ENCODE measurements at places on chromosomes 12 and 14. TPM values are rescaled to one million over a fixed set of nuclear protein-coding genes. Genes with fewer than 3 reads are reported as not detected.

- no peak for DNase-seq
Observed at GRCh38 chr14:81550001-81550637, 16.5 kb upstream of the SEL1L start.

- DNase-seq: no peak
Observed at GRCh38 chr12:5388581-5389535, 43.0 kb upstream of the NTF3 start.

GRCh38 chr12:14995583-14996425 is 23.0 kb downstream of the PDE6H start:
- no peak for DNase-seq

GRCh38 chr12:103799857-103800771 is 40.9 kb downstream of the NT5DC3 start:
- DNase-seq: peak; percentile 43

The TAS2R46 gene
- total RNA-seq: 12.3 TPM

DNA sequence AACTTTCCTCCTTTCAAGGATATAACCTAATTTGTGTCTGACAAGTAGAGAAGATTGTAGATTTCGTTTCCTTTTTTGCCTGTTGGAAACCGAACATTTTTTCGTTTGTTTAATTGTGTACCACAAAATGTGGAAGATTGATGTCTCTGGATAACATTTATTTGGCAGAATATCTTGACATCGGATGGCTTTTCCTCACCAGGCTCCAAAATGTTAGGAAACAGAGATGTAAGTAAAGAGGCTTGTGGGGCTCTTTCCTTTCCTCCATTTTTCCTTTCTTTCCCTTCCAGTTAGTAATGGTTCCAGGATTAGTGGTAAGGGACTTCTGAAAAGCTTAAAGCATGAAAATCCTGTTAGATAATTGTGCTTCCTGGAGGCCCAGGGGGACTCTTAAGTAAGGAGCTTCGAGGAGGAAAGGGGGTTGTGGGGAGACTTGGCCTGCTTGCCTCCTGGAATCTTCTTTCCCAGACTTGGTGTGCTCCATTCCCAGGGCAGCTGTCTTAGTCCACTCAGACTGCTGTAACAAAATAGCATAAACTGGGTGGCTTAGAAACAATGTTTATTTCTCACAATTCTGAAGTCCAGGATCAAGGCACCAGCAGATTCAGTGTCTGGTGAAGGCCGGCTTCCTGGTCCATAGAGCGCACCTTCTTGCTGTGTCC is 243.1 kb upstream of the PWP1 start:
- DNase-seq: no peak

DNA sequence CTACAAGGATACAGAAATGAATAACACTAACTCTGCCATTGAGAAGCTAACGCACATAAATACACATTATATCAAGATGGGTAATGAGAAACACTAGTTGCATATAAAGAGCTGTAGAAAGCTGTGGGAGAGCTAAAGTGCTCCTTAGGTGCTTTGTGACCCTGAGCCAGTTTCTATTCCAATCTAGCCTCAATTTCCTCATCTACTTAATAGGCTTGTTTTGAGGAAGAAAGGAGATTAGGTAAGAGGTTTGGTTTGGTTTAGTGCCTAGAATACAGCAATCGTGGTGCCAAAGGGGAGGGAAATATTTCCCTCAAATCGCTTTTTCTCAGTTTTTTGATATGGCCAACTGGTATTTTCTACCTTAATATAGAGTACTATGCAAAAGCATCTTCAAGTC is 994 bp downstream of the SRP54 start:
- no peak for DNase-seq

DNA sequence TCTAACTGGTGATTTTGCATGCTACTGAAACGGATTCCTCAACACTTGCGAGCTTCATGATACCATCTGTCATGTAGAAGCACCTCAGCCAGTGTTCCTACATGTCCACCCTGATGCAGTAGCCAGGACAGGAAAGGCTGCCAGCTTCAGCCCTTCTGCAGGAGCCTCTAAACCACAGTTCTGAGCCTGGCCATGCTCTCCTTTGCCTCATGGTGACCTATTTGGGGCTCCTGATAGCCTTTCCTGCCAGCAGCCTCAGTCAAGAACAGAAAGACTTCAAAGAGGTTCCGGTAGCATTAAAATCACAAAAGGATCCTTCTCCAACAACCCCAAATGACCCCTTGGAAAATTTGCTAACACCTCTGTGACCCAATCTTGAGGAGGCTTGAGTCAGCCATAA is 96.0 kb downstream of the CNTN1 start:
- DNase-seq: no peak

The BCL2L14 gene
- total RNA-seq: not detected

- DNase-seq: no peak
Observed at GRCh38 chr14:30656190-30656632, 34.1 kb downstream of the SCFD1 start.

GRCh38 chr12:50610171-50610570 is 105.4 kb downstream of the DIP2B start:
- DNase-seq: no peak

DNA sequence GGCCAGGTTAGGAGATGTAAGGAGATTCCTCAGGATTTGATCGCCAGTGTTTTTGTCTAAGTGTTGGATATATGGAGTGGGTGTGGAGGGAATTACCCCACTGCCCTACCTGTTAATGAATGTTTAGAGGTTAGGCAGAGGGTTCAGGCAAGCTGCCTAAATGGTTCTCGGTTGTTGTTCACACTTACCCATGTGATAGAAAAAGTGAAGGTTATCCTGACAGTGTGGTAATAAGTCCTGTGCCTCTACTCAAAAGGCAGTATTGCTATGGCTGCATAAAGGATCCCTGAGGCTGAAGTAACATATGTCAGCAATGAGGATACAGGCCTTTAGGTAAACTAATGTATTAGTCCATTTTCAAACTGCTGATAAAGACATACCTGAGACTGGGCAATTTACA is 112.0 kb downstream of the GPHN start:
- DNase-seq: no peak

The SIX4 gene
- total RNA-seq: 0.78 TPM

The SIX6 gene
- not detected for total RNA-seq

DNA sequence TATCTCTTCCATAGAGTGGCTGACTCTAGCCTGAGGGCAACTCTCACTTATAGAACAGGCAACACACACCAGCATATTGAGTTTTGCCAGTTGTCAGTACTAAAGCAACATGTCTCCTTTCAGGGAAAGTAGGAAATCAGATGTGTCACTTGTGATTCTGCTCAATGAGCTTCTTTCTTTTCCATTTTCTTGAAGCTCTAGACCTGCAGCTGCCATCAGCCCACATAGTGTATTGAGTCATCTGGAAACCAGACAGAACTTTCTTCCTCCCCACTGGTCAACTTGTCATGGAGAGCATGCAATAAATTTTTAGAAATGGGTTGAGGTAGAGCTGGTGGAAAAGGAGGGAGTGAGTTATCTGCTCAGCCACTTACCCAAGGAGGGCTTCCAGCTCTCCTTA is 209.0 kb upstream of the PLEKHG7 start:
- no peak for DNase-seq

DNA sequence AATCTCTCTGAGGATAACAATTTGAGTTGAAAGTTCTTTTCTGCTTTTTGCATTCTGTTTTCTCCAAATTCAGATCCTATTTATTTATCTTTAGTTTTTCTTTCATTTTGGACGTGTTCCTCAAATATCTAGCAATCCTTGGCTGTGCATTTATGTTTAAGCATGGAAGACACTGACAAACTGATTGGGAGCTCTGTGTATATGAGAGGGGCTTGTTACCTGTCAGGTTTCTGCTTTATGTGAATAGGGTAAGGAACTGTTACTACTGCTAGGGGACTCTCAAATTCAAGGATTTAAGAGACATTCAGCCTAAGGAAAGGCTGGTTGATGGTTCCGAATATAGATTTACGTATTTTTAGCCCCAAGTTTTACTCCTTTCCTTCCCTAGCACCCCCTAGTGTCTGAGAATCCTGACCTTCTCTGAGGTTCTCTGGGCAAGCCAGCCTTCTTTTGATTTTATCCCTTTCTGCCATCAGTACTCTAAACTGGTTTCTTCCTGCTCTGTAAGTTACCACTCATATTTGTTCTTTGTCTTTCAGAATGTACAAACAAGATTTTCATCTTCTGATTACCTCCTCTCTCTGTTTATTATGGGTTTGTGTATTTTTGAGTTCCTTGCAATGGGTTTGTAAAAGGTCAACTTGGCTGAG is 30.5 kb downstream of the YLPM1 start:
- no peak for DNase-seq

DNA sequence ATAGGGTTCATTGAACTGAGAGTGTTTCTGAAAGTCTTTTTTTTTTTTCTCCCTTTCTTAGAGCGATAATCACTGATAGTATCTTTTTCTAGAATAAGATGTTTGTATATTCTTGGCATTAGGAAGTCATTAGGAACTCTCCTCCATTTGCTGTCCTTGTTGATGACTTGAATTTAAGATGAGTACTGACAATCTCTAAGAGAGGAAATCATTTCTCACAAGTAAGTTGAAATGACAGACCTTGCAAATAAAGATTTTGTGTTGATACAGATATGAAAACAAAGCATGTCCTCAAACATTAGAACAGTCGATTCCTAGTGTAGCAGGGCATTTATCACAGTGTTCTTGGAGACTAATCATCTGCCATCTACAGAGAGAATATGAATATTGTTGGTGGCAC is 458.4 kb upstream of the SYT1 start:
- DNase-seq: no peak

DNA sequence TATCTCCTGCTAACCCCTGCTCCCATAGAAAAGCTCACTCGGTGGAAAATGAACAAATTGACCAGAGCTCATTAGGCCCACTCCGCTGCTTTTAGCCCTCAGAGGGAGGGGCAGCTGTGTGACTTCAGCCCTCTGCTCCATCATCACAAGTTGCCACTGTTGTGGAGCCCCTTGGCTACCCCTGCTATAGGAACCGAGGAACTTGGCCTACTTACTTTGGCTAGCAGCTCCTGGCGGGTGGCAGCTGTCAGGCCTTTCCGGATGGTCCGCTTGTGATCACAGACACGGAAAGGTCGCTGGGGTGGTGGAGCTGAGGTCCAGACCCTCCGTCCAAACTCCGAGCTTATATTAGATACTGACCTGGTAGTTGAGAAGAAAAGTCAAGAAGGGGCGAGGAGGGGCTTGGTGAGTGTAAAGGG is 612 bp downstream of the CIDEB start:
- no peak for DNase-seq

- DNase-seq: no peak
Observed at GRCh38 chr12:106600503-106600902, 17.7 kb downstream of the RFX4 start.

- DNase-seq: no peak
Observed at GRCh38 chr12:67091204-67091603, 178.0 kb upstream of the CAND1 start.

GRCh38 chr14:24307575-24308341 is at the start of gene CIDEB:
TSS of gene CIDEB (minus strand) at chr14:24307977. CDS start at chr14:24307858, 119 bp downstream.
- no peak for DNase-seq

DNA sequence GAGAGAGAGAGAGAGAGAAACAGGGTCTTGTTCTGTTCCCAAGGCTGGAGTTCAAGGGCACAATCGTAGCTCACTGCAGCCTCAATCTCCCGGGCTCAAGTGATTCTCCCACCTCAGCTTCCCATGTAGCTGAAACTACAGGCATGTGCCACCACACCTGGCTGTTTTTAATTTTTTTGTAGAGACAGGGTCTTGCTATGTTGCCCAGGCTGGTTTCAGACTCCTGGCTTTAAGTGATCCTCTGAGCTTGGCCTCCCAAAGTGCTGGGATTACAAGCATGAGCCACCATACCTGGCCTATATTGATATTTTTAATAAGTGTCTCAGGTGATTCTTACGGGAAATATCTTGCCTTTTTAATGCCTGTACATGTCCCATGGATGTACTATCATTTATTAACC is 50.9 kb upstream of the STON2 start:
- DNase-seq: no peak

The INSM2 gene
- 0.47 TPM for total RNA-seq

GRCh38 chr12:67994046-67994445 is 4.8 kb downstream of the IFNG-AS1 start:
- DNase-seq: no peak

DNA sequence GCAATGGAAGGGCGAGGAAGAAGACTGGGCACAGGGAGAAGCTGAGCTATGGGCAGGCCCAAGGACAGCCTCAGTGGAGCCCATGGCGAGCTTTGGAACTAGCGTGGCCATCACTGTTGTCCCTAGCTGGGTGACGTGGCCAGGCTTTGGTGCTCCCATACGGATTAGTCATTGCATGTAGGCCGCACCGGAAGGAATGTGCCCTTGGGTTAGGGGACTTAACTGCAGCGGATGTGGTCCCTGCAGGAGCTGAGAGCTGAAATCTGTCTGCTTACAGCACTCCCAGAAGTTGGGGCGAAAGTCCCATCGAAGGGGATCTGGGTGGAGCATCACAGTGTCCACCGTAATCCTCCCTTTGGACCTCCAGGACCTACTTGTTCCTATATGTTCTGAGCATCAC is 133.7 kb downstream of the PAPOLA start:
- DNase-seq: no peak

DNA sequence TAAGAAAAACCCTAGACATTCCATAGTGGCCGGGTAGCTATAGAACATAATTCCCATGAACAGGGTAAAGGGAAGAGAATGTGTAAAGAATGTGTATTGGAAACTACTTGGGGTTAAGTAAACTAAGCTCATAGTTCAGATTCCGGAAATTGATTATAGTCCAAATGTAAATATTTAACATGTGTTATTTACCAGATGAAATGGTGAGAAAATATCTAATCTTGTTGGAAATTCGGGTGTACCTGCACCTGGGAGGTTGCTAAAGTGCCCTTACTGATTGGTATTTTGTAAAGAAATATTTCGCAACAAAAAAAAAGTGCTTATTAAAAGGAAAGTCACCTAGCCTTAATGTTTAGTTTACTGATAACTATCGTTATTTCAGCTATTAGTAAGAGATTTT is 14.4 kb downstream of the RASSF9 start:
- DNase-seq: no peak

The RAD51B gene
- total RNA-seq: 9.8 TPM

DNA sequence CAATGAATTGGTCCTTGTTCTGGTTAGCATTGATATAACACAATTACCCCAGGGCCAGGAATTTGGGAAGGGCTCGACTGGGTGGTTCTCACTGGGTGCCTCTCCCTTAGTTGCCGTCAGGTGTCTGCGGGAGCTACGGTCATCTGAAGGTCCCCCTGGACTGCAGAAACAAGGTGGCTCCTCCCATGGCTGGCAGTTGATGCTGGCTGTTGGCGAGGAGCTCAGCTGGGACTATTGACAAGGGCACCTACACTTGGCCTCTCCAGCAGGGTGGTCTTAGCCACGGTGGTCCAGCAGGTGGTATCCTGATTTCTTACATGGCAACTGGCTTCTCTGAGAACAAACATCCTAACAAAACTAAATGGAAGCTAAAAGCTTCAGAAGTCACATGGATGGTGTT is 41.0 kb upstream of the RGS6 start:
- DNase-seq: no peak

The ERBB3 gene
- total RNA-seq: 2.2 TPM

The SIX1 gene
- total RNA-seq: 0.47 TPM

The IFT43 gene
- total RNA-seq: 28.2 TPM

GRCh38 chr12:44380861-44381260 is 495.3 kb downstream of the NELL2 start:
- DNase-seq: no peak

GRCh38 chr14:102370305-102370809 is 7.6 kb downstream of the TECPR2 start:
- DNase-seq: no peak

The DYRK2 gene
- 140 TPM for total RNA-seq
